Spleen (tissue), 13 donors: ENCODE measurements at places on chromosomes 7 and 10. TPM values are rescaled to one million over a fixed set of nuclear protein-coding genes. Genes with fewer than 3 reads are reported as not detected.
A peak's percentile ranks its signal among the peaks of the same experiment; 100 is the strongest.

DNA sequence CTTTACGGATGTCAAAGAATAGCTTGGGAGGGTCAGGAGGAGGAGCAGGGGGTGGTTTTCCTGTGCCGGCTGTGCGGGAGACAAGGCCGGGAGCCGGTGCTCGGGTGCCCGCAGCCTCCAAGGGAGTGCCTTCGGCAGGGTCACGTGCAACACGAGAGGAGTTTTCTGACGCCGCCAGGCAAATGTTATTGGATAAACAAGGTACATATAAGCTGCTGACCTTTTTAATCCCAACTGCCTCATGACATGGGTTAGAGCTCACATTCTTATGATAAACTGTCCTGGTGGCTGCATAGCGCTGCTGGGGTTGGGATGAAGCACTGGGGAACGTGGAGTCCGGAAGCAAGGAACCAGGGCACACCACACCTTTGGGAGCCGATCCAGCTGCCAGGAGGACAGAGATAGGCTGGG, 124.8 kb upstream of the PDLIM1 start:
- no peak overlapping the region for H3K27ac ChIP-seq
- no peak for DNase-seq
- no peak overlapping the region for H3K4me3 ChIP-seq
- no peaks in the 10 kb centered on the region for H3K27me3 ChIP-seq
- H3K4me1 ChIP-seq: no peaks in the 10 kb centered on the region

Gene LRRC17
- total RNA-seq: 0.54 TPM

DNA sequence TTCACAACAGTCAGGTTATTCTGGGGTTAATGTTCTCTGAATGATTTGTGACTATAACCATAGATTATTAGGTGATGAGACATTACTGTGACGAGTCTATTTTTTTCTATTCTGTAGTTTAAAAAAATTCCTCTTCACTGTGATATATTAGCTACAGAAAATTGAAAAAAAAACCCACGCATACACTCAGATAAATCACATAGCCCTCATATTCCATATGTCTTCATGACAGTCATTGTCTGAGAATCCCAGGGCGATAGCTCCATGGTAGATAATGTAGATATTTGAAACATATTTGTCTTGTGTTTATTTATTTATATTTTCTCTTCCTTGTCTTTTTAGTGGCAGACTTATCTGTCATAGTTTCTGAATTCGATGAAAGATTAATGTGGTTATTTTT, 110.0 kb downstream of the CAMK1D start:
- DNase-seq: no peak
- no peak overlapping the region for H3K27ac ChIP-seq
- H3K27me3 ChIP-seq: no peaks in the 10 kb centered on the region
- no peaks in the 10 kb centered on the region for H3K36me3 ChIP-seq

DNA sequence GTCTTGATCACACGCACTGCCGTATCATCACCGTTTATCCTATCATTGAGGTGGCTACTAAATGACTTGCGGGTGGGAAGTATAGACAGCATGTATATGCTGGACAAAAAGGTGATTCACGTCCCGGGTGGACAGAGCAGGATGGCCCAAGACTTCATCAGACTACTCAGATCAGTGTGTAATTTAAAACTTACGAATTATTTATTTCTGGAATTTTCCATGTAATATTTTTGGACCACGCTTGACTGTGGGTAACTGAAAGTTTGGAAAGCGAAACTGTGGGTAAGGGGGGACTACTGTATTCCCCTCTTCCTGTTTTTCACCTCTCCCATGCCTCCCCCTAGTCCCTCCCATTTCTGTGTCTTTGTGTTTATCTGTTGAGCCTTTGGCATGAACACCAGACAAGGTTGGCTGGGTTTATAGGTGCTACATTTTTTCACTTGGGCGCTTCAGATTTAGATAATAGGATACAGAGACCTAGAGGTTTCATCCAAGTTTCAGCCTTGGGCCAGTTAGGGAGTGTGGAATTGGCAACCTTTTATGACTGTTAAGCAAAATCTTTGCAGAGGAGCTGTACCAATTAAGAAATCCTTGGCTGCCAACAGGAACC, 55.8 kb downstream of the RBM20 start:
- no peak overlapping the region for H3K4me3 ChIP-seq
- no peaks in the 10 kb centered on the region for H3K36me3 ChIP-seq
- no peak for DNase-seq

Gene PDE6C
- not detected for total RNA-seq

- no peak overlapping the region for H3K4me3 ChIP-seq
- H3K27me3 ChIP-seq: peaks cover 86% of the 10 kb centered on the region
- no peak overlapping the region for H3K27ac ChIP-seq
- H3K4me1 ChIP-seq: no peaks in the 10 kb centered on the region
- DNase-seq: peak; percentile 59
- no peaks in the 10 kb centered on the region for H3K36me3 ChIP-seq
Observed at GRCh38 chr7:1296356-1296981, 63.8 kb downstream of the UNCX start.
